ENCODE measurements at places on chromosomes 7 and 10.

DNA sequence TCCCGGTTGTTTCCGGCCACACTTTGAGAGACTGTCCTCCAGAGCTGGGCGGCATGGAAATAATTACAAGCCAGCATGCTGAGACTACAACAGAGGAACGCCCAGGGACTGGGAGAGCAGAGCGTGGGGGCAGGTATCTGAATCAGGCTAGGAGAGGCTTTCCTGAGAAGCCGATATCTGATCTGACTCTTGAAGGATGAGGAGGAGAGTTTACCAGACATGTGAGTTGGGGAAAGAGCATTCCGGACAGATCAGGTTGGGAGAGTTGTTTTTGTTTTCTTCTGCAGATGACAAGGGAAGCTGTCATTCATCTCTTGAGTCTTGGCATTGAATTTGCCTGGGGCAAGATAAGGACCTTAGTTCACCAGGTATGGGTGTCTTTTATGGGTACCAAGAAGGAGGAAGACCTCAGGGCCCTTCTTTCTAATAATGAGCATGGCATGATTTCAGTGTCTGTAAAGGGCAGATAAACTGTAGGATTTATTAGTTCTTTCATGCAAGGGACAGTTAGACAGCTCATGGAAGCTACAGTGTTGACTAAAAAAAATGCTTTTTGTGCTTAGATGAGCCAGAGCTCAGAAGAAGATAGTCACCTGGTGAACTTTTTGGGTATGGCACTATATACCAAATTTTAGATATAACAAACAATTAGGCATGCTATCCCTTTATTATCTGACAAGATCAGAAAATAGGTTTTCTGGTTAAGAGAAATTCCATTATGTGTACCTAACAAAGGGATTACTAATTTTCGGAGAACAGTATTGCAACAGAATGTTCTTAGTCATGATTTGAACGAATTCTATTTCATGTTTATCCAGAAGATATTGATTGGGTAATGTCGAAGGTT lies 36.2 kb downstream of the WBP1L start:
- DNase-seq = no peak

DNA sequence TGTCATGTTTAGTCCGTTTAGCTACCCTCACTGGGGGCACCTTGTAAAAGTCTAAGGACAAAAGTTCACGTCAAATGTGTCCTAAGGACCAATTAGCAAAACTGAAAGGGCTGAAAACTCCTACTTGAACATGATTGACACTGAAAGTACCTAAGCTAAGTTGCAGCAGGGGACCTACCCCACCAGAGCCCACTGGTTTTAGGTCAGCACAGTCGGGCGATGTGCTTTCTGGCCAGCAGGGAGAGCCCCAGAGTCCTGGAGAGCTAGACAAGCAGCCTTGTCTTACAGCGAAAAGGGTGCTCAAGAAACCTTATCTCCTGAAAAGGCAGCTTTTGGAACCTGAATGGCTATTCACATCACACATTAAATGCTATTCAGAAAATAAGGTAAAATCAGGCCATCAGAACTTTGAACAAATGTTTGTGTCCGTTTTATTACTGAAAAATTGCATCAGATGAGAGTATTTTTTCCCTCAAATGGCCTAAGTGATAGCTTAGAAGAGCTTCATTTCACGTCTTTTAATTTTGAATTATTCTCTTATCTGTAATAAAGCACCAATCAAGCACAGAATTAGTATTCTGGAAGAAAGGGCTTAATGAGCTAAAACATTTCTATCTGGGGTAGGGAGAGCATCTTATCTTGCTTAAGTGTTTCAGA lies 52.2 kb upstream of the MKI67 start:
- DNase-seq = peak; percentile 83

GRCh38 chr7:107228291-107228690 lies 59.5 kb downstream of the HBP1 start:
- DNase-seq = no peak

DNA sequence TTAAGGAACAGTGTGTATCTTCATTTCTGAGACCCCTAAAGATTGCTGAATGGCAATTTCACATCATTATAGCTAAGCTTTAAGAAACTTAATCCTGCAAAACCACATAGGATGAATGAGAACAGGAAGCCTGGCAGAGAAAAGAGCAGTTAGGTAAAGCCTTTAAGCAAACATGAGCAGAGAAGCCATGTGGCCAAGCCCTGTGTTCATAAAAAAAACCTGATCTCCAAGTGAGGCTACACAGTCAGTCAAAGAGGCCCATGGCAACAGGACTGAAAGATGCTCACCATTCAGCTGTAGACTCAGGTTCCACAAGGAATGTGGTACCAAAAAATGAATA lies 9.3 kb downstream of the LIPA start:
- DNase-seq = no peak

- DNase-seq = no peak
Observed at GRCh38 chr7:1939434-1940401, 269.6 kb downstream of the ELFN1 start.

DNA sequence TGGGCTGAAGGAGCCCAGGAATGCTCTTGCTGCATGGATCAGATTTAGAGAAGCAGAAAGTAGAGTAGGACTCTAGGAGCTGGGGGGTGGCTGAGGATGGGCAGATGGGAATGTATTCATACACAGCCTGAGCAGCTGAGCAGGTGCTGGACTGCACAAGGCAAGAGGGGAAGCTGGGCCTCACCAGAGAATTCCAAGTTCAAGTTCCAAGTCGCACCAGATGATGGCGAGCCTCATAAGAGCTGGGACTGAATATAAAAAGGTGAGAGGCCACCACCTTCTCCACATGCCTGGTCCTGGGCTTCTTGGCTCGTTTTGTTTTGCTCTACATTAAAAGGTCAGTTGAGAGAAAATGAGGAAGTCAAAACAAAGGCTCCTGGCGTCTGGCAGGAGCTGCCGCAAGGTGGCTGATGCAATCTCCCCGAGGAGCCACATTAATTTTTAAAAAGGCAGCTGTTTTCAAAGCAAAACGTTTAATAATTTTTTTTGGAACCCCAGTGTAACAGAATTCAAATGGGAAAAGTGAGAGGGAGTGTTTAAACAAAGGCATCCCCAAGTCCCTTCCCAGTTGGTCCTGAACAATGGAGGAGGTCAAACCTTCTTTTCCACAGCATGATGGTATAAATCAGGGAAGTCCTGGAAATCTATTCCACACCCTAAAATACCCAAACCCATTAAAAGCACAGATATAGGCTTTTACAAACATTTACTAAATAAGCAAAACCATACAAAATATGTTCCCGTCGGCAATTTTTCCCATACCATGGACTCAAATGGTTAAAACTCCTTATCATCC lies 9.5 kb downstream of the CYREN start:
- peak; percentile 32 for DNase-seq

DNA sequence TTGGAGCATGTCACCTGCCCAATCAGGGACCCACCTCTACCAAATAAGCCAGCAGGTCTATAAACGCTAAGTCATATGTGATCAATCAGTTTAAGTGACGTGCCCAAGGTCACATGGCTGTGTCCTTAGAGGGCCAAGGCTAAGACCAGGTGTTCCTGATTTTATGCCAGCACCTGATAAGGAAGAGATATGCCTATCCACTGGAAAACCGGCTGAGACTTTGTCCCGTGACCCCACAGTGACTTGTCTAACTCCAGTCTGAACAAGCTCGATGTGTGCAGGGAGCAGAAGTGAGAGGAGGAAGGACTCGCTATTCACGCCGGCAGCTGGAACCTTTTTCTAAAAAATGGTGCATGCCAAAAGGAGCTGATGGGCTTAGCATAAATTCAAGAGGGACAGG lies 57.0 kb downstream of the PRKAG2 start:
- no peak for DNase-seq

DNA sequence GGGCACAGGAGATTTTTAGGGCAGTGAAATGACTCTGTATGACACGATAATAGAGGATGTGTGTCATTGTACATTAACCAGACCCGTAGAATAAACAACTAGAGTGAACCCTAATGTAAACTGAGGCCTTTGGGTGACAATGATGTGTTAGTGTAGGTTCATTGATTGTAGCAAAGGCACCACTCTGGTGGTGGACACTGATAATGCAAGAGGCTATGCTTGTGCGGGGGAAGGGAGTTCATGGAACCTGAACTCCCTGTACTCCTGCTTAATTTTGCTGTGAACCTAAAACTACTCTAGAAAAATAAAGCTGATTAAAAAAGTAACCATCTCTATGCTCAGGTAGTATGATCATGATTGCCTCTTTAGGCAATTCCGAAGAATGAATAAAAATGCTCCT lies 96.3 kb upstream of the VIPR2 start:
- no peak for DNase-seq

GRCh38 chr7:67620216-67620933 lies 623.7 kb downstream of the TYW1 start:
- DNase-seq = no peak

DNA sequence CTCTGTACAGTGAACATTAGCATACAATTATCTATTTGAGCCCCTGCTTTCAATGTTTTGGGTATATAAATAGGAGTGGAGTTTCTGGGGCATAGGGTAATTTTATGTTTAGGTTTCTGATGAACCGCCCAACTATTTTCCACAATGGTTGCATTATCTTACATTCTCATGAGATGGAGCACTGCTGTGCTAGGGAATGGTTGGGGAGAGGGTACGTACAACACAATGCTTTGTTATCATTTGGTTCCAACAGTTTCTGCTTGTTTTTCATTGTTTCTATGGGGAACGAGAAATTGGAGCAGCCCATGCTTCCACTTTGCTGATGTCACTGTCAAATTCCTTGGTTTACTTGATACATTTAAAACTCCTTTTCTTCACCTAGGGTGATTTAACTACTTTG lies 1115.3 kb downstream of the REEP3 start:
- no peak for DNase-seq

Data from GM23338 (cell line).